ENCODE measurements at places on chromosomes 13 and 19.

- DNase-seq: no peak
Measured at GRCh38 chr19:40739030-40739839, 11.0 kb downstream of the ACTMAP start.

DNA sequence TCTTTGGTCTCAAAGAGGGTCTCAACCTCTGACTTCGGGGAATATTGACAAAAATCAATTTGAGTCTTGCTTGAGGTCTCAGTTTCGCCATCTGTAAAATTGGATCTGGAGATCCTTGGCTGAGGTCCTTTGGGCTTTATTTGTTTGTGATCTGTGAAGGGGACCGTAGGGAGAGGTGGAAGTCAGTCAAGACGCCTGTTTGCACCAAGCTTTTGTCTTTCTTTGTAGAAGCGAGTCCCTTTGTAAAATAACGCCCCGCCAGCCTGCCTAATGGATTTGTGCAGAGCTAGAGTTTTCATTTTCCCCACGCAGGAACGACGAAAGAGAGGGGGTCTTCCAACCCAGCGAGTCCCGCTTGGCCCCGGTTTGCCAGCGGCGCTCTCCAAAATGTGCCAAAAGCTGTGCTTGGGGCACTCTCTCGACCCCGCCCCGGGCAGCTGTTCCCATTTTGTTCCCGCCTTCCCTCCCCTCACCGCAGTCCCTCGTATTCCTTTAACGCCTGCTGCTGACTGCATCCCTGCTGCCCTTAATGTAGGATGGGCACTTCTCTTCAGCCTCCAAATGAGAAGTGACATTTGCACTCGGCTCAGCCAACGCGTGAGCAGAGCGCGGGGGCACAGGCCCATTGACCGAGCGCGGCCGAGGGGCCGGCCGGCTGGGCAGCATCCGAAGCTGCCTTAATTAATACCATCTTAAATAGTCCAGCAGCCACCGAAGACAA is 13.0 kb downstream of the ZIC5 start:
- no peak for DNase-seq

DNA sequence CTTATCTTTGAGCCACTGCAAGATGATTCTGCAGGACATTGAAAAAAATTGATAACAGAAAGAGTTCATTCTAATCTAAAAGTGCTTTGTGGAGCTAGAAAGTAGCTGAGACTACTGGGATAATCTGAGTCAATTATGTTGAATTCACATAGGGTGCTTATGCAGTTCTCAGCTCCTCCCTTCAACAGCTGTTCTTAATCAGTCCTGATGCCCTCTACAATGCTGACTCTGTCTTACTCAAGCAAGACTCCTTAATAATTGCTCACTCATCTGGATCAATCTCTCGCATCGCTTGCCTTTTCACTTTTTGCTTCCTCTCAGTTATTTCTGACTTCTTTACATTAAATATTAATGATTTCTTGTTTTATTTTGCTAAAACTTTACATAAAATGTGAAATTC is 182.1 kb downstream of the PCDH17 start:
- no peak for DNase-seq

DNA sequence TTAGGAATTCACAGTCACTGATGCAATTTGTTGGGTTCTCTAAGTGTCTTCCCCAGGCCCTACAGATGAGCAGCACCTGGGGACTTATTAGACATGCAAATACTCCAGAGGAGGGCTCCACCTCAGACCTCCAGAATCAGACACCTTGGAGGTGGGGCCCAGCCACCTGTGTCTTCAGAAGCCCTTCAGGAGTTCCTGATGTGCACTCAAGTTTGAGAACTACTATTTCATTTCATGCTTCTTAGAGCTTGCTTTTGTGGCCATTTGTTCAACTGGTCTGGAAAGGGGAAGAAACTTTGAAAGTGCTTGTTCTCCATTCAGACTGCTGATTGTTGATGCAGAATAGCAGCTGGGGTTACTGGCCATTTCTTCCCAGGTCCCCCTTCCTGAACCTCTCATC is 472.0 kb downstream of the COG6 start:
- no peak for DNase-seq

- DNase-seq: no peak
Measured at GRCh38 chr19:51777570-51778462, 16.8 kb downstream of the FPR2 start.

- DNase-seq: no peak
Measured at GRCh38 chr13:106367361-106367971, 168.0 kb downstream of the EFNB2 start.

- no peak for DNase-seq
Measured at GRCh38 chr13:83219832-83220231, 662.4 kb downstream of the SLITRK1 start.

DNA sequence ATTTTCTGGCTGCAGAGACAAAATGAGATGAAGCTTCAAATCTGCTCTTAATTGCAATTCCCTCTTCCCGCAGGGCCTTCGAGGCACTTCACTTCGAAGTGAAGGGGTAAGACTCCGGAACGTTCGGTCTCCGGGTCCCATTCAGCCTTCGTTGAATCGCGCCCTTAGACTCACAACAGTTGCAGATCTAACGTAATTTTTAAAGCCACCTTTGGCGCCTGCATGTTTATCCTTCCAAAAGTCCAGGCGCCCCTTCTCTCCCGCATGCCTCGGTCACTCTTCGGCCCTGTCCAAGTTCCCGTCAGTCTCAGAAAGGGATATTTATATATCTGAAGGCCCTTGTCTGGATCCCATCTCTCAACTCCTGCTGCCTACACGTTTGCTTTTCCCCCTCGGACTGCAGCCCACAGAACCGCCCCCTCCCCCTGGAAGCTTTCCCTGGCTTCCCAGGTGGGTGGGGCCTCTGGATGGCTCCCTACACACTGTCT is 915 bp upstream of the KCTD12 start:
- no peak for DNase-seq

DNA sequence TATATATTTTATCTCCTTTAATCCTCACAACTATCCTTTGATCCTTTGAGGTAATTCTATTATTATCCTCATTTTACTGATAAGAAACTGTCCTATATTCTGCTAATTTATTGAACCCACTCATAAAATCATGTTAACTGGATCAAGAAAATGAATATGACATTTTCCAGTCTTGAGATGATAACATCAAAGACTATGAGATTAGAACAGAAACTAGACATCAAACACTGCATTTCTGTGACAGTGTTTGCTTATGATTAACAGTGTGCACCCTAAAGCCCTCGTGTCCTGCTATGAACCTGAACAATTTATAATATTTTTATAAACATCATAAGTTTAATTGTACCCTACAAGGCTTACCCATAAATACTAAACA is 96.3 kb downstream of the TBC1D4 start:
- no peak for DNase-seq

DNA sequence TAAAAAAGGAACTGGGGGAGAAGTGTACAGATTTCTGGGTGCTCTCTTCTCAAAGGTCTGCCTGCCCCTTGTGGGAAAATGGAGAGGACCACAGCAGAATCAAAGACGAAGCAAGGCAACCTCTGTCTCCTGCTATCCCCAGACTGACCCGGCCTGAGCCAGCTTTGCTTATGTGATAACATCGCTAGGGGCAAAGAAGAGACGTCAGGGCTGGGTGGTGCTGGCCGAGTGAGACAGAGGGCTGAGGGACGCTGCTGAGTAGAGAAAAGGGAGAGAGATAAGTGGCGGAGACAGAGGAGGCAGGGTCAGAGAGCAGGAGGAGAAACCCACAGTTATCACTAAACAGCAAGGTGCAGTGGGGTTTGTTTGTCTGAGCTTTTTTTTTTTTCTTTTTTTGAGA is 4.6 kb upstream of the MUC16 start:
- DNase-seq: no peak

GRCh38 chr13:113646921-113647340 is 11.1 kb downstream of the ATP4B start:
- DNase-seq: no peak
